ENCODE measurements at places on chromosomes 5 and 9.

GRCh38 chr5:118325931-118326330 is 662.4 kb downstream of the DTWD2 start:
- no peak for DNase-seq

DNA sequence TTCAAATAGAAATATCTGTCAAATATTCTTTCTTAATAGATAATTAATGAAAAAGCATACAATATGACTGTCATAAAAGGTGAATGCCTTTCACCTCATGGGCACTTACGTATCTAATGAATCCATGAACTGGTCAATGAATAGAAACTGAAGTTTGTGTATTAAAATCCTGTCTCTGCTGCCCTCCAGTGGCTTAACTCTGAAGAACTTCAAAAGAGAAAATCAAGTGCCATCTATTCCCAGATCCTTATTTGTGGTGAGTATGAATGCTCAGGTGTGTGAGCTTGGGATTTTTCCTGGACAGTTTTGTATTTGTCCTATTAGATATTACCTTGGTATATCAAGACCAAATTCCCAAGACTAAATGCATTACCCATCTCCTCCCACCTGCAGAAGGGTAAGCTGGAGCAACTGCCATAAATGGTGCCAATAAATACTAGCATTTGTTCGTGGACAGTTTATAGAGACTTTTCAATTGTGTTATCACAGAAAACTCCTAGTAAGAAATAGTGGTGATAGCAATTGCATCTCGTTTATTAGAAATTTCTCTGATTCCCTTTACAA is 44.0 kb upstream of the SVEP1 start:
- DNase-seq = peak; percentile 48

DNA sequence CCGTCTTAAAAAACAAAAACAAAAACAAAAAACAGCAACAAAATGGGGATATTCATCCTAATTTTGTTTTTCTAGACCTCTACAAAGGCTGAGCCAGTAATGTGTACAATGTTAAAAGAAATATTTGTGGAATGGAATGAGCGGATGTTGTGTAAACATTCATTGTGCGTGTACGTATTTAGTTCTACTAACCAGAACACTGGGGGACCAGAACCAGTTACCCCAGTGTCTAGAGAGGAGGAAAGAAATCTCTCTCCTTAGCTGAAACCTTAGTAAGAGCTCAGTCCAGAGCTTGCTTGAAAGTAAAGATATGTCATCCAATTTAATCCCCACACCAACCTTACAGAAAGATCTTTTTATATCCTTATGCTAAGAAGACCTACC is 106.7 kb upstream of the CPEB4 start:
- DNase-seq = no peak

GRCh38 chr9:134887219-134887618 is 6.6 kb downstream of the FCN2 start:
- DNase-seq = no peak

GRCh38 chr5:106833517-106833916 is 837.2 kb downstream of the EFNA5 start:
- no peak for DNase-seq

DNA sequence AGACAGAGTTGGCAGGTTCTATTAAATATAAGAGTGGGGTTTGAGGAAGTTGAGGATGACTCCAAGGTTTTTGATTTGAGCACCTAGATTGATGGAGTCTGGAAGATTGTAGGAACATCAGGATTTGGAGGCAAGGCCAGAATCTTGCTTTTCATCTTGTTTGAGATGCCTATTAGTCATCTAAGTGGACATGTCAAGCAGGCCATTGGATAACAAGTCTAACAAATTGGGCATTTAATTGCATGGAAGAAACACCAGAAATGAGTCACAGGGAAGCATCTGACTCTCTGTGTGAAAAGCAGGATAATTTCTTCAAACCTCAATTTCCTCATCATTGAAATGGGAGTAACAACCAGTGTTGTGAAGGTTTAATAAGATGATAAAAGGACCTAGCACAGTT is 53.3 kb upstream of the ARL15 start:
- DNase-seq = no peak
